ENCODE measurements at places on chromosomes 7 and 10.

GRCh38 chr10:58991856-58992255 lies 184.6 kb upstream of the PHYHIPL start:
- peaks cover 3% of the 10 kb centered on the region for H3K27me3 ChIP-seq
- ATAC-seq = no peak
- no peaks in the 10 kb centered on the region for H3K4me1 ChIP-seq
- H3K27ac ChIP-seq = no peak overlapping the region
- H3K36me3 ChIP-seq = no peaks in the 10 kb centered on the region

GRCh38 chr10:6916601-6917000 lies 336.5 kb upstream of the PRKCQ start:
- no peaks in the 10 kb centered on the region for H3K36me3 ChIP-seq
- H3K27ac ChIP-seq = no peak overlapping the region
- no peak overlapping the region for H3K4me3 ChIP-seq
- ATAC-seq = no peak
- no peaks in the 10 kb centered on the region for H3K27me3 ChIP-seq

GRCh38 chr7:144834641-144835144 lies 1.2 kb downstream of the TPK1 start:
- ATAC-seq = peak; percentile 22
- peaks cover 5% of the 10 kb centered on the region for H3K36me3 ChIP-seq
- H3K27me3 ChIP-seq = no peaks in the 10 kb centered on the region
- H3K27ac ChIP-seq = peak overlapping the region; percentile 95
- H3K4me3 ChIP-seq = peak overlapping the region; percentile 94

GRCh38 chr10:35572583-35572982 lies 32.6 kb upstream of the GJD4 start:
- H3K36me3 ChIP-seq = peaks cover 70% of the 10 kb centered on the region
- H3K27me3 ChIP-seq = no peaks in the 10 kb centered on the region
- no peak overlapping the region for H3K4me3 ChIP-seq
- no peak overlapping the region for H3K27ac ChIP-seq
- peaks cover 5% of the 10 kb centered on the region for H3K4me1 ChIP-seq

DNA sequence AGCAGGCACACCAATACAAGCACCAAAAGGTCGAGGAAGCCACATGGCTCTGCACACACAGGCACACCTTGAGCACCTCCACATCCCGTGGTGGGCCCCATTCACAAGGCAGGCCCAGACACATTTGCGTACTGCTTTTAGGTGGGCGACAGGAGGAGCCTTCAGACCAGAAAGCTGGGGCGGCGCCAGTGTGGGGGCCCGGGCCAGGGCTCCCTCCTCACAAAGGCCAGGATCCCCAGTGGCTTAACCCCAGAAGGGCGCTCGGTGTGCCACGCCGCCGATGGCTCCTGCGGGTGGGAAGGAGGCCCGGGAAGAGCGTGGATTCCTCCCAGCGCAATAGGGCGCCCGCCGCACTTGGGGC lies 2.8 kb upstream of the SMARCD3 start:
- ATAC-seq = no peak
- peaks cover 58% of the 10 kb centered on the region for H3K27me3 ChIP-seq
- H3K4me3 ChIP-seq = peak overlapping the region; percentile 56
- H3K4me1 ChIP-seq = peaks cover 14% of the 10 kb centered on the region
- H3K27ac ChIP-seq = no peak overlapping the region
- H3K36me3 ChIP-seq = no peaks in the 10 kb centered on the region

- no peaks in the 10 kb centered on the region for H3K4me1 ChIP-seq
- no peak overlapping the region for H3K27ac ChIP-seq
- H3K36me3 ChIP-seq = no peaks in the 10 kb centered on the region
- no peak overlapping the region for H3K4me3 ChIP-seq
- no peak for ATAC-seq
These were observed 62.5 kb upstream of the INSIG1 start for GRCh38 chr7:155234950-155235789.

- no peak for ATAC-seq
- H3K4me3 ChIP-seq = peak overlapping the region; percentile 79
- no peak overlapping the region for H3K27ac ChIP-seq
- H3K27me3 ChIP-seq = no peaks in the 10 kb centered on the region
- H3K36me3 ChIP-seq = peaks cover 8% of the 10 kb centered on the region
These were observed 704 bp downstream of the ZNRF2 start for GRCh38 chr7:30285067-30285535.

- H3K27me3 ChIP-seq = peaks cover 7% of the 10 kb centered on the region
- no peaks in the 10 kb centered on the region for H3K36me3 ChIP-seq
- no peak overlapping the region for H3K4me3 ChIP-seq
- H3K27ac ChIP-seq = no peak overlapping the region
- ATAC-seq = no peak
These were observed 27.0 kb downstream of the BLNK start for GRCh38 chr10:96244354-96244753.

GRCh38 chr7:15424468-15424867 lies 137.3 kb downstream of the AGMO start:
- no peaks in the 10 kb centered on the region for H3K27me3 ChIP-seq
- ATAC-seq = no peak
- no peak overlapping the region for H3K27ac ChIP-seq
- no peaks in the 10 kb centered on the region for H3K36me3 ChIP-seq

DNA sequence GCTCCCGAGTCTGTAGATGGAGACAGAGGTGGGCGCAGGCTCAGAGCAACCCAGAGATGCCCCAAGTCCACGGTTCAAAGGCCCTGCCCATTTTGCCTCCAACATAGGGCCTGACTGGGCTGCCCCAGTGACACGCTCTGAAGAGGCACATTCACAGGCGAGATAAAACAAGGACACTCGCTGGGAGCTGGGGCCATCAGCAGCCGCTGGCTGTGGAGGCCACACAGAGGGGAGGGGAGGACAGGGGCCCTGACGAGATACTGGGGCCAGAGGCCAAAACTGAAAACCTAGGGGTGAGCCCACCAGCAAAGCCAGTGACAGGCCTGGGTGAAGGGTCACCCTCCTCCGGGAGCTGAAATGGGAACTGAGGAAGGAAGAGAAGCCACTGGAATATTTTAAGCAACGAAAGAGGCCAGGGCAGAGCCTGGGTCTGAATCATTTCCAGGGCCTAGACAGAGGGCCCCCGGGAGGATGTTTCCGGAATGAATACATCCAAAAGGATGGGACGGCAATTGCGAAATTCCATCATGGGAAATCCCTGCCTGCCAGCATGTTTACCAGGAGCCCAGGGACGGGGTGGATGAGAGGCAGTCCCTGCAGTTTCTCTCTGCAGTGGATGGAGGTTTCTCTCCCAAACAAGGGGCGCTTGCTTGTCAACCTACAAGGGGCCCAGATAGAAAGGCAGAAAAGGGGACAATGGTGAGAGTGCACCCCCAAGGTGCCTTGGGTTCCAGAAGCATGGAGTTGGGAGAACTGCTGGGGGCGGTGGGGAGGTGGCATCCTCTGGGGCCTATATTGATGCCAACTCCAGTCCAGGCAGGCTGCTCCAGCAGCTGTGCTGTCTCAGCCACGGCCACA lies 29.0 kb upstream of the HSPA12A start:
- no peak overlapping the region for H3K27ac ChIP-seq
- peaks cover 26% of the 10 kb centered on the region for H3K27me3 ChIP-seq
- no peak for ATAC-seq
- H3K4me1 ChIP-seq = no peaks in the 10 kb centered on the region

GRCh38 chr7:8380130-8380529 lies 53.3 kb upstream of the NXPH1 start:
- H3K27ac ChIP-seq = no peak overlapping the region
- H3K36me3 ChIP-seq = no peaks in the 10 kb centered on the region
- H3K27me3 ChIP-seq = peaks cover 19% of the 10 kb centered on the region
- no peaks in the 10 kb centered on the region for H3K4me1 ChIP-seq

DNA sequence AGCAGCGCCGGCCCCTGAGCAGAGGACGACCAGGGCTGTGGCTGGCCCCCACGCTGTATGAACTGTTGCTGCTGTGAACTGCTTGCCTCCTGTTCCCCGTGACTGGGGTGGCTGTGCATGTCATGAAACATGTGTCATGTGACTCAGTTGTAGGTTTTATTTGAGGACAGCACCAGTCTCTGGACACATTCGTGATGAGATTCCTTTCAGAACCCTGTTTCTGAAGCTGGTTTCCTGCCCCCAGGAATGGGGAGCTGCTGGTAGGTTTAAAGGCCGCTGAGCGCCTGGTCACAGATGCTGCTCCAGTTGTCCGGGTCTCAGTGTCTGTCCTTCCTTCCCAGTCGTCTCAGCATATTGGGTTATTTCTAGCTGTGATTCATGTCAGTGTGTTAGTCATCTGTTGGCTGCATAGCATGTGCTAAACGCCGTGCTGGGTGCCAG lies 79.1 kb upstream of the PPIF start:
- peaks cover 27% of the 10 kb centered on the region for H3K4me1 ChIP-seq
- no peak for ATAC-seq
- peaks cover 17% of the 10 kb centered on the region for H3K36me3 ChIP-seq
- no peak overlapping the region for H3K4me3 ChIP-seq
- H3K27ac ChIP-seq = peak overlapping the region; percentile 20
- H3K27me3 ChIP-seq = no peaks in the 10 kb centered on the region

GRCh38 chr10:34701194-34701593 lies 113.9 kb downstream of the PARD3 start:
- no peak overlapping the region for H3K27ac ChIP-seq
- no peak overlapping the region for H3K4me3 ChIP-seq
- peaks cover 8% of the 10 kb centered on the region for H3K27me3 ChIP-seq
- no peak for ATAC-seq
- no peaks in the 10 kb centered on the region for H3K36me3 ChIP-seq
- H3K4me1 ChIP-seq = peaks cover 6% of the 10 kb centered on the region

DNA sequence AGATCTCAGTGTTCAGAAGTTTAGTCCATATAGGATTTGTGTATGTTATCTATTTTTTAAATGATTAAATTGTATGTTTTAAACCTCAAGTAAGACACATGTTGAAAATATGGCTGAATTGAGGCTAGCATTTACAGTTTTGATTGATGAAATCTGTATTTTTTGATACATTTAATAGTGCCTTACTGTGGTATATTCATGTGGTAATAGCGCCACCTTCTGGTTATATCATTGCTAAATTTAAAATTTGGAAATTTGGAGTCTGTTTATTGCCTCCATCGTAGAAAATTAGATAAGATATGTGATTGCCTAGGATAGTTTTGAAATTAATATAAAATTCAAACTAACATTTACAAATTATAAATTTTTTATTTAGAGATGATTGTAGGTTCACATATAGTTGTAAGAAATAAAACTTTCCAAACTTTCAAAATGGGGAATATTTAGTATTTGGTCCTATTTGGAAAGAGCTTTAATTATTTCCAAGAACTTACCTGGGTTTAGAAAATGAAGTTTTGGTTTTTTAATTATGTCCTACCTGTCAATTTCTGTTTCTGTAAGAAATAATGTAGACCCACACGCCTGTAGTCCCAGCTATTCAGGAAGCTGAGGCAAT lies 19.1 kb upstream of the ARMS2 start:
- H3K27me3 ChIP-seq = no peaks in the 10 kb centered on the region
- H3K27ac ChIP-seq = no peak overlapping the region
- H3K36me3 ChIP-seq = peaks cover 11% of the 10 kb centered on the region
- ATAC-seq = no peak

DNA sequence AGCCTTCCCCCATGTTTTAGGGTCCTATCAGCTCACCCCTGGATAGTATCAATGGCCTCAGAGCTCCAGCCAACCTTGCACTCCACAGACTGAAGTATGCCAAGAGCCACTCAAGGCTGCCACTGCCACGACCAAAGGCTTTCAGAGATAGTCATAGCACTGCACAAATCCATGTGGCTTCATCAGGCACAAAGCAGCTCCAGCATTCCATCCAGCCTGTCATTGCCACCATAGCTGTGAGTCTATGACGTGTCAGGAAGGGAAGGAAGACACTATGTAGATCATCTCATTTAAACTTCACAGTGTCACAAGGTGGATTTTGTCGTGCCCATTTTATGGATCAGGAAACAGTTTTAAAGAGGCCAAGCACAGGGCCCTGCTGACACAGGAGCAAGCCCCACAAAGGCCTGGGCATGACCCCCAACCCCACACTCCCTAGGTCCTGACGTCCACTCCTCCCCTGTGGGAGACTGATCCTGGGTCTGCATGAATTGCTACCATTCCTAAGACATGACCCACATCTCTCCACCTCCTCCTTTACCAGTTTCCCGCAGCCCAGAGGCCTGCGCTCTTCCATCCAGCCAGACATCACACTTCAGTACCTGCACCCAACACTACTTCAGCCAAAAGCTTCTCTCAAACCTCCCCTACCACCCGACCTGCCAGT lies 119.4 kb downstream of the DIP2C start:
- peaks cover 26% of the 10 kb centered on the region for H3K27me3 ChIP-seq
- ATAC-seq = no peak
- H3K36me3 ChIP-seq = no peaks in the 10 kb centered on the region
- H3K4me3 ChIP-seq = no peak overlapping the region
- H3K4me1 ChIP-seq = no peaks in the 10 kb centered on the region

DNA sequence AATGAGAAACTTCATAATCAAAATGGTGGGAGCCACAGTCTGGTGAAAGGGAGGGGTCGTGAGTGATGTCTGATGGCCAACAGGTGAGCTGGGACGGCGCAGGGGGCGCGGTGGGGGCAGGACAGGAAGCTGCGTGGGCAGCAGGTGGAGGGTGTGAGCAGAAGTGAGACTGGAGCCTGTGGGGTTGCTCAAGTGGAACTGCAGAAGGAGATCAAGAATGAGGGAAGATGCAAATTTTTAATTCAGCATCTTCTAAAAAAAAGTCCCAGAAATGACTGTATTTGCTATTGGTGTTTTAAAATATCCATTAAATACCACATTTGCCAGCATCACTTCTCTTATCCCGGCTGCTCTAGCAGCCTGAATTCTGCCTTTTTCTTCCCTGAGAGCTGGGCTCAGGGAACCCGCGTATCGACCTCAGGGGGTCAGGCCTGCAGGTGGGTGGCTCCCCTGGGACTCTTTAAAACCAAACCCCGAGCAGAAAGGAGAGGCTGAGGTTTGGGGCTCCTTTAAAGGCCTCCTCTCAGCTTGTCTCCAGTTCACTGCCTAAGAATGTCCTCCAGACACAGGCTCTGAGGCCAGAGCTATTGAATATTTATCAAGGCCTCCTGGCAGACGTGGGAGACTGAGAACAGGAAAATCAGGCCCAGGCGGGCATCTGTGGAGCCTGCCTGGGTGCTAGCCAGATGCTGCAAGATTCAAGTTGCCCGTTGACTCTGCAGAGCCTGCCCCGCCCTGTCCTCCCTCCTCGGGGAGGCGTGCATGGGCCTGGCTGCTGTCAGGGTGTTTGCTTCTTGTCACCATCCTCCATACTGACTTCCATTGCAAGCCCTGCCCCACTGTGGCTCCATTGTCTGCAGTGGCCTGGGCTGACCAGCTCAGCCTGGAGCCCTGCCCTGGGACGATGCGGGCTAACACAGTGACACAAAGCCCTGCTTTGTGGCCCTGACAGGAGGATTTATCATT lies 53.9 kb downstream of the SYPL1 start:
- no peaks in the 10 kb centered on the region for H3K36me3 ChIP-seq
- no peaks in the 10 kb centered on the region for H3K27me3 ChIP-seq
- H3K4me1 ChIP-seq = peaks cover 10% of the 10 kb centered on the region
- H3K27ac ChIP-seq = peak overlapping the region; percentile 5
- no peak for ATAC-seq

GRCh38 chr7:130387628-130388403 lies 7.5 kb downstream of the CPA1 start:
- H3K4me3 ChIP-seq = no peak overlapping the region
- no peak overlapping the region for H3K27ac ChIP-seq
- ATAC-seq = no peak
- no peaks in the 10 kb centered on the region for H3K27me3 ChIP-seq
